ENCODE measurements at places on chromosomes 3 and 15. TPM values are rescaled to one million over a fixed set of nuclear protein-coding genes. Genes with fewer than 3 reads are reported as not detected.

The PSTPIP1 gene
- total RNA-seq: 7.1 TPM

The ZBBX gene
- total RNA-seq: not detected

The GOLGA8T gene
- not detected for total RNA-seq

The CYP11A1 gene
- 3.4 TPM for total RNA-seq

GRCh38 chr3:135261214-135261775, 466.2 kb downstream of the EPHB1 start:
- no peaks in the 10 kb centered on the region for H3K27me3 ChIP-seq
- H3K4me3 ChIP-seq: no peak overlapping the region
- no peak overlapping the region for H3K27ac ChIP-seq
- H3K4me1 ChIP-seq: no peaks in the 10 kb centered on the region
- H3K36me3 ChIP-seq: peaks cover 4% of the 10 kb centered on the region

DNA sequence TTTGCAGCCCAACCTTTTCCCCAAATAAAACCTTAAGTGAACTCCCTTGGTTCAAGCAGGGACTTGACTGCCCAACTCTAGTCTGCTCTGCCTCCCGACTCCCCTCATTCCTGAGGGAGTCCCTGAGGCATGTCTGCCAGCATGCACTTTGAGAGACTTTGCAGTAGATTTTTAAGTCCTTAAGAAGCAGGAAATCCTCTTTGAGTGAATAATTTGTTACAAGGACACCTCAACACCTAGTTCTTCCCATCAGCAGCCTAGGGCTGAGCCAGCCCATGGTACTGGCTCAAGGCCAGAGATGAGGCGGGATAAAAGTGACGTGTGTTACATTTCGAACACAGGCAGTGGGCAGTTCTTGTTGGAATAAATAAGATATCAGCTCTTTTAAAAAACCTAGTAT, 204.3 kb upstream of the SLC2A2 start:
- no peaks in the 10 kb centered on the region for H3K36me3 ChIP-seq
- H3K27ac ChIP-seq: no peak overlapping the region
- H3K4me1 ChIP-seq: no peaks in the 10 kb centered on the region

DNA sequence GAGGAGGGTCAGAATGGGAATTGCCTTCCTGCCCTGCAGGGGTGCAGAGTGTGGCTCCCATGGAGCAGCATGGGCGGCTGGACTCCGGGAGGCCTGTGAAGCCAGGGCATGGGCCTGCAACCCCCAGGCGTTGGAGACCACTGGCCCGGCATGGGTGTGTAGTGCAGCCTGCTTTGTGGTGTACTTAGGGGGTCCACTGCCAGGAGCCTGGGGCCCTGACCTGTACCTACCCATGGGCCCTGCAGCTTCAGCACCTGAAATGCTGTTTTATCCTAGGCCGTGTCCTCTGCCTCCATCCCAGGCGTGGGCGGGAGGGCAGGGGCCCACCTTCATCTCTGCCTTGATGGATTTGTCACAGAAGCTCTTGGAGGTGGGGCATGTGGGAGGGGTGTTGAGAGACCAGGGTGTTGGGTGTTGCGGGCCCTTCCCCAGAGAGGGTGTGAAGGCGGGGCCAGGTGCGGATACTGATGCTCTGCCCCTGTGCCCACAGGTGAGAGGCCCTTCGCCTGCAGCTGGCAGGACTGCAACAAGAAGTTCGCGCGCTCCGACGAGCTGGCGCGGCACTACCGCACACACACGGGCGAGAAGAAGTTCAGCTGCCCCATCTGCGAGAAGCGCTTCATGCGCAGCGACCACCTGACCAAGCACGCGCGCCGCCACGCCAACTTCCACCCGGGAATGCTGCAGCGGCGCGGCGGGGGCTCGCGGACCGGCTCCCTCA, 45.0 kb downstream of the KLF13 start:
- H3K36me3 ChIP-seq: no peaks in the 10 kb centered on the region
- no peak overlapping the region for H3K27ac ChIP-seq
- H3K27me3 ChIP-seq: no peaks in the 10 kb centered on the region
- H3K4me1 ChIP-seq: peaks cover 90% of the 10 kb centered on the region
- no peak overlapping the region for H3K4me3 ChIP-seq
- no peak for ATAC-seq

DNA sequence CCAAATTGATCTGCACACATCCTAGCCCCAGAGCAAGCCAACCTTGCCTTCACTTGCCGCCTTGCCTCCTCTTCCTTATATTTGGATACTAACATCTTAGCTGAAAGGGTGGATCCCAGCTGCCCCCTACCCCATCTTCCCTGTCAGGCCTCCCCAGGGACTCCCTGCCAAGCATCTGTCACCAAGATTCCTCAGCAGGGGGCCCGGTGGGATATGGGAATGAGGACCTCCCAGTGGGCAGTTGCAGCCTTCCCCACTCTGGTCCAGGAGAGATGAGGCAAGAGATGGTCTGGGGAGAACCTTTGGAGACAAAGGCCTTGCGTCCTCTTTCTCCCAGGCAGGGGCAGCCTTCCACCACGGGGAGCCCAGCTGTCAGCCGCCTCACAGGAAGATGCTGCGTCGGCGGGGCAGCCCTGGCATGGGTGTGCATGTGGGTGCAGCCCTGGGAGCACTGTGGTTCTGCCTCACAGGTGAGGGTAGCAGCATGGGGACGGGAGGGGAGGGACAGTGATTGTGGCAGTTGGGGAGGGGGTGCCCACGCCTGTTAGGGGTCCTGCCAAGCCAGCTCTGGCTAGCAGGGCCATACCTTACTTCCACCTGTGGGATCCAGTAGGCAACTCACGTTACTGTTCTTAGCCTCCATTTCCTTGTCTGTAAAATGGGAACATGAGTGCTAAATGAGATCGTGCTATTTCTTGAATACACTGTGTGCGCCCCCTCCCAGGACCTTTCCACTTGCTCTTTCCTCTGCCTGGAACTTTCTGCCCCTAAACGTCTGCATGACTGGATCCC, 15.3 kb downstream of the CD276 start:
- H3K4me3 ChIP-seq: no peak overlapping the region
- no peak for ATAC-seq
- no peaks in the 10 kb centered on the region for H3K36me3 ChIP-seq
- H3K27ac ChIP-seq: no peak overlapping the region
- no peaks in the 10 kb centered on the region for H3K27me3 ChIP-seq

- no peaks in the 10 kb centered on the region for H3K27me3 ChIP-seq
- H3K36me3 ChIP-seq: no peaks in the 10 kb centered on the region
- no peak for ATAC-seq
- H3K4me3 ChIP-seq: no peak overlapping the region
Observed at GRCh38 chr3:113174801-113175485, 36.4 kb upstream of the BOC start.

DNA sequence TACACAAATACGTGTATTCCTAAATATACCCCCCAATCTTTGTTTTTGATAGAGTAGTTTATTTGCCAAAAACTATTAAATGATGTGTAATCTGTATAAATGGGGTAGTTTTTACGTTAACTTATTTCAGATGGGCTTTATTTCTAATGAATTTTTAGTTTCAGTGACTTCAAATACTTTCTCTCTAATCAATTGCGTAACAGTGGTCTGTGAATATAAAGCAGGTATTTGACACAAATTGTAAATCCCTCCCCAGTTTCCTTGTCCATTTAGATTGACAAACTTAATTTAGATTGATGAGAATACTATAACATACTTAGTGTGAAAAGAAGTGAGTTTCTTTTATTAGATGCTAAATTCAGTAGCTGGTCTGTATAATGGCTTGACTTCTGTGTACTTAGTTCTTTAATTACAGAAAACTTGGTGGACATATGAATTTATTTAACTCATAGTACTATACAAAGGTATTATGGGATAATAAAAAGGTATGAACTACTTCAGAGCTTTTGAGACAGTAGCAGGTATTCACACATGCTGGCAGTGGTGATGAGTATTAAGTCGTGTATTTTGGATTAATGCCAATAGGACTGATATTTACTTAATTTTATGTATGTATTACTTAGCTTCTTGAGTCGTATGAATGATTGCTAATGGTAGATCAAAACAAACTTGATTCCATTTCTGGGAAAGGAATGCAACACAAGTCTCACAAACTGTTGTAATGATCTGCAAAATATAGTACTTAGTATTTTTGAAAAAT, 81.6 kb downstream of the STT3B start:
- H3K4me3 ChIP-seq: no peak overlapping the region
- no peaks in the 10 kb centered on the region for H3K27me3 ChIP-seq
- no peak overlapping the region for H3K27ac ChIP-seq
- H3K36me3 ChIP-seq: no peaks in the 10 kb centered on the region
